BE2C (cell line): ENCODE measurements at places on chromosomes 5 and 9.

DNA sequence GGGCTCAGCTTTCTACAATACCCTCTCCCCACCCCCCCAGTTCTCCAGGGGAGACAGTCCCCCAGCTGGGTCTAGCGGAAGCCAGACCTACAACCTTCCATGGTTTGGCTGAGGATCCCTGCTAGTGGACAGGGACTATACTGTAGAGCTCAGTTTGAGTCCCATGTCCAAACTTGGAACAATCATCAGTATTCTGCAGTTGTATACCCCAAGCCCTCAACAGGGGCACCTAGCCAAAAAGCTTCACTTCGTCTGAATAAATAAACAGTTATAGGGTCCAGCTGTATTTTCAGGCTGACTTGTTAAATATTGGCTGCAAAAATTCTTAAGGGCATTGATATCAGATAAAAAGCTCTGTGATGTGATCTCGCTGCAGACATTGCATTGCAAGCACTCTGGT is 15.4 kb upstream of the C9 start:
- no peak for DNase-seq

- DNase-seq, result no peak
Observed at GRCh38 chr5:150674341-150674821, 13.3 kb downstream of the MYOZ3 start.

GRCh38 chr5:135133181-135133580 is 99.2 kb upstream of the PITX1 start:
- no peak for DNase-seq

DNA sequence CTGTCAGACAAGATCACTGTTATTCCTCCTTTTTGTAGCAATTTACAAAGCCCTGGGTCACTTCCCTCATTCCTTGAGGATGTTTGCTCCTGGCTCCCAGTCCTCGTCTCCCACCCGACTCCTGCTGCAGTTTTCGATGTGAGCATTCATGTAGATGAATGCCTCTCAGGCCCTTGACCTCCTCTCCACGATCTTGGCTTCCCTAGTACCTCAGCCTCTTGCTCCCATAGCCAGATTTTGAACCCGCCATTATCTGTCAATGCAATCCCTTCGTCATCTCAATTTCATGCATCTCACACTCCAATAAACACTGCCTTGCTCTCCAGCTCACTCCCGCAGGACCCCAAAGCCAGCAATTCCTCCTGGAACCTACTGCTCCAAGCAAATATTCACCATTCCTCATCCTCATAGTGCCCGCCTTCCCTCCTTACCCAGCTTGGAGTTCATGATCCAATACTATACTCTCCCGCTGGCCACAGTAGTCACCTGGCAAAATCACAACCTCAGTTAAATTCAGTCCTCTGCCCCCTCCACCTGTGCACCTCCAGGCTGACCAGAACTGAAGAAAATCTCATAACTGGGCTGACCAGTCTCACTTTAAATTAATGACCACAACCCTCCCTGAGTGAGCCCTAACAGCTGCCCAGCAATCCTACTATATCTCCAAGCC is 35.1 kb upstream of the JADE2 start:
- no peak for DNase-seq

DNA sequence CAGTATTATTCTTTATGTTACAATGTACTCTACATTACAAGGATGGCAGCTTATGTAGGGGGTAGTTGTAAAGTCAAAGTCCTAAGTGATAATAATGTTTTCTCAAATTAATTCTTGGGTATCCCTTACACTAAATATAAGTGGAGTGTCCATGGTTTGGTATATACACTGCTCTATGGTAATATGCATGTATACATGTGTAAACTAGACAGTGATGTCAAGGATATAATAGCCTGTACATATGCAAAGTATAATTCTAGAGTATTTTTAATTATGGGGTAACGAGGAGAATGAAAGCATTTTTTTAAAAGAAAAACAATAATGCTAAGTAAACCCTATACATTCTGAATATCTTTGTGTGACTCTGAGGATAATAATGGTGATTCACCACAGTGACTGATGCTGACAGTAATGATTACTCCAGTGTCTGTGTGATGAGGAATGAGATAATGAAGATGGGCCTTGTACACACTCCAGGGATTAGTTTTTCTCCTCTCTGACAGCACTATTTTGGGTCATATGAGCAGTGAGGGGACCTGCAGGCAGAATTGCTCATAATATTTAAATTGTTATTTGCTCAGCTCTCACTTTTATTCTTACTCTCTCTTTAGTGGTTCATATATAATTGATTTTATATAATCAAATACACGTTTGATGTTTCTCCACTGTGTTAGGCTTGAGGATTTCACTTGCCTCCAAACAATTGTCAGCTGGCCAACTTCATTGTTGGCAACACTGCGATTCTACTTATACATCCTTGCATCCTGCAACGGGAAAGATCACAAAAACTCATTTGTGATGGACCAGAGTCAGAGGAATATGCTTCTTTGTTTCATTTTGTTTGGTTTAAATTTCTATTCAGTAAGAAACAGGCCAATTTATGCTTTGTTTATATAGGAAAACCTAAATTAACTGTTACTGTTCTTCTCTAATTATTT is 88.2 kb downstream of the NREP start:
- no peak for DNase-seq

GRCh38 chr9:11868795-11869194 is 824.4 kb upstream of the TYRP1 start:
- no peak for DNase-seq

DNA sequence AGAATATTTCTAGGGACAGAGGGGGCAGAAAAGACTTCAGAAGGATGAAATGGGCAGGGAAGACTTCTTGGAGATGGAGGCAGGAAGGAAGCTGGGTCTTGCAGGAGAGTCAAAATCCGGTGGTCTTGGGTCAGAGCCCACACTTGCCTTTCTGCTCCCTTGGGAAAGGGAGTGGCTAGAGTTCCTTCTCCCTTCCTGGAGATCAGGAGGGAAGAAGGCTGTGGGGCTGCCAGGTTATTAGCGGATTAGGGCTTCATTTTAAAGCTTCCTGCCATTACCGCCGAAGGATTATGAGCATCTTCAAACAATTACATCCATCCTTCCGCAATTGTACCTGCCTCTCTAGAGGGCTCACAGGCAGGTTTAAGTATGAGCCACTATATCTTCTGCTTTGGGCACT is 19.2 kb upstream of the SYNPO start:
- no peak for DNase-seq

DNA sequence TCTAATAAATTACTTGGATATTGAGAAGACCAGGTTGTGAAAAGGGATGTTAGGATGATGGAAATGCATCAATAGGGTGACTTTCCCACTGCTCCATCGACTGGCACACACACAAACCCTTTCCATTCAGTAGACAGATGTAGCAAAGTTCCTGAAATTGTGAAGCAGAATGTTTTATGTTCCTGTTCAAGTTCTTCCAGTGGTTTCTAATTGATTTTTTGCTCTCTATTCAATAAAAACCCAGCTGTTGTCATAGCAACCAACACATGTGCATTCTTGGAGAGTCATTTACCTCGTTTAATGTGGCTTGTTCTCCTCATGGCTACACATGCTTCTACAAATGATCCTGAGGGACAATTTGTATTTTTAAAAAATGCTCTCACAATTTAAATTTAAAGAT is 244.6 kb downstream of the RAB3C start:
- no peak for DNase-seq

DNA sequence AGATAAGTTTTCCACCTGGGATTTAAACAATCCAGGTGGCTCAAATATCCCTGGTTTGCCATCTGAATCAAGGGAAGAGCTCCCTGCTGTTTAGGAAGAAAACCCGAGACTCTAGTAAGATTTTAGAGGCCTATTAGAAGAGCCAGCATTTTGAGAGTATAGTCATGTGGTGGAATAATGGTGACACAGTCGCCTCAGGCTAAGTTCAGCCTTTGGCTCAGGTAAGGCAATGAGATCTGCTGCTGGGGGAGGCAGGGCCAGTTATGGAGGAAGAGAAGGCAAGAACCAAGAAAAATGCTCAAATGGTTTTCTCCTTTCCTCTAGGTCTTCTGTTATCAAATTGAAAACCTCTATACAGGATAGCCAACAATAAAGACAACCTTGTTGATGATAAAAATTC is 16.2 kb downstream of the RAD1 start:
- DNase-seq, result no peak

DNA sequence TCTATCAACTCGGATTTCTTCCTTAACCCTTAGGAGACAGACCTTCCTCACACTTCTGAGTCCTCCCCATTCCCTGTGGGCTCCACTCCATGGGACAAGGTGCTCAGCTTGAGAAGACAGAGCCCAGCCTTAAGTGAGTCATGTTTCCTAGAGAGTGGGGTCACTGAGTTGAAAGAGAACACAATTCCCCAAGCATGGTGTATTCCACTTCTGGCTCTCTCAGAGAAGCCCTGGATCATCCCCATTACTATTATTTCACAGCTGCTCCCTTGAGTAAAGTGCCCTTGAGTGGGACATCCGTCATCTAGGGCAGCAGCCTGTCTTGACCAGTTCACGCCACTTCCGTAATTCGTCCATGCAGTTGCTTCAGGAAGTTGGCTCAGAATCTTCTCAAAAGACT is 604.8 kb downstream of the BNC2 start:
- DNase-seq, result no peak

- DNase-seq, result no peak
Observed at GRCh38 chr5:118233606-118234005, 754.7 kb downstream of the DTWD2 start.

GRCh38 chr5:72770266-72770665 is 46.2 kb upstream of the TNPO1 start:
- no peak for DNase-seq

GRCh38 chr5:142059304-142059940 is 46.6 kb upstream of the GNPDA1 start:
- peak; percentile 47 for DNase-seq
